Brain (organoid and tissue), 16 donors: ENCODE measurements at places on chromosomes 5 and 9.

DNA sequence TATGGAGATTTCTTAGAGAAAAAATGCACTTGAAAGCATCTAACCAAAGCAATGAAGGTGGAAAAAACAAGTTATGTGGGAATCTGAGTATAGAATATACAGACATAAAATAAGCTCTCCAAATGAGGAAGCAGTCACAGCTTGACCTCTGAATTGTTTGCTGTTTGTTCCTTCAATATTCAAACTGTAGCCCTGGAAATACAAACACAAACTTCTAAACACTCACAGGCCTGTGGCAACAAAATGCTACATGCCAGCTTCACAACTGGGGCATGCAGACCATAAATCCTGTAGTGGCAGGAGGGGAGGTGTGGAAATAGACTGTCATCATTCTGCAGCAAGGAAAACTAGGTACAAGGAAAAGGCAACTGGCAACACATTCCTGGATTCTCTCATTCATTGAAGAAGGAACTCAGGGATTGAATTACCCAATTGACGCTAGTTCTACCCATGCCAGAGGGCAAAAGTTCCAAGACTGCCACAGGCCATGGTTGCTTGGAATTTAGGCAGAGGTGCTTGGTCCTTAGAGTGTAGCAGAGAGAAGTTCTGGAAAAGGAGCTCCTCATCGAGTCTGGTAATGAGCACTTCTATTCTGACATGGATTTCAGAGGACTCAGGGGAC lies 349.6 kb downstream of the PDE4D start:
- no peak for DNase-seq

DNA sequence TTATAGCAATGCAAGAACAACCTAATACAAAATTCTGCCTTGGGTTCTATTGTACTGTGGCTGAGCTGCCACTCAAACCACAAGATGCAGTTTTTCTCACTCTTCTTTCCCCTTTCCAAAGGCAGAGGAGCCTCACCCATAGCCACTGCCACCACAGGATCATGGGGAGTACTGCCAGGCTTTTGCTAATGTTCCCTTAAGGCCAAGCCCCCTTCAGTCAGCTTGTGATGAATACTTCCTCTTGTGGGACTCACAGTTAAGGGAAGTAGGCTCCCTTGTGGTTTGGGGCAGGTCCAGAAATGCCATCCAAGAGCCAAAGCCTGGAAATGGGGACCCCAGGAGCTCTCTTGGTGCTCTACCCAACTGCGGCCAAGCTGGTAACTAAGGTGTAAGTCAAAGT lies 258.7 kb downstream of the SPATA31D1 start:
- DNase-seq: no peak

DNA sequence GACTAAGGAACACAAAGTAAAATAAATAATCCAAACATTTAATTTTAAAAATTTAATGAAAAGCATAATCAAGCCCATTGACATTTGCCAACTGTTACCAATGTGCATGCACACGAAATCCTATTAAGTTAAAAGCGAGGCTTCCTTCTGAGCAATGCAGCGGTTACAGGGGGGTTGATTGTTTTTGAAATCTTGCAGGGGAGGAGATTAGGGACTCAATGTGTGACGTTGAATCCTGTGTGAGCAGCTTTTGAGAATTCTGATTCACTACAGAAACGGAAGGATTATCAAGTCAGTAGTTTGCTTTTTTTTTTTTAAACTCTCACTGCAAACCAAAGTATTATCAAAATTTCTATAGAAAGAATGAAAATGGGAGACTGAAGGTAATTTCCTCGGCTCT lies 109.5 kb downstream of the PRKACG start:
- peak; percentile 33 for DNase-seq

DNA sequence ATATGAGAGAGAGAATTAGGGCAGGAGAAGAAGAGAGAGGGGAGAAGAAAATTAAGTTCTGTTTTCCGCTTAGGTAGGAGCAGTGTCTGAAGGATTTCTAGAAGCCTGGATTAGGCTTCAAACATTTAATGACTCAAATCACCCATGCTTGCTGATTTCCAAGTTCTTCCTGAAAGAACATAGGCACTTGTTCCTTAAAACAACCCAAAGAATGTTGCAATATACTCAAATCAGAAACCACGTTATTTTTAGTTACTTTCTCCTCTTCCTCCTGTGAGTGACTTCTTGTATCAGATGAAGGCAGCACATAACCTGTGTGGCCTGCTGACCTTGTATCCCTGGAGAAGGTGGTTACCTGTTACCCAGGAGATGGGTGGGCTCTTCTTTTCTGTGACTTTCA lies 351.5 kb upstream of the KLF4 start:
- DNase-seq: no peak

- no peak for DNase-seq
Observed at GRCh38 chr5:581941-582340, 30.2 kb upstream of the CEP72 start.

DNA sequence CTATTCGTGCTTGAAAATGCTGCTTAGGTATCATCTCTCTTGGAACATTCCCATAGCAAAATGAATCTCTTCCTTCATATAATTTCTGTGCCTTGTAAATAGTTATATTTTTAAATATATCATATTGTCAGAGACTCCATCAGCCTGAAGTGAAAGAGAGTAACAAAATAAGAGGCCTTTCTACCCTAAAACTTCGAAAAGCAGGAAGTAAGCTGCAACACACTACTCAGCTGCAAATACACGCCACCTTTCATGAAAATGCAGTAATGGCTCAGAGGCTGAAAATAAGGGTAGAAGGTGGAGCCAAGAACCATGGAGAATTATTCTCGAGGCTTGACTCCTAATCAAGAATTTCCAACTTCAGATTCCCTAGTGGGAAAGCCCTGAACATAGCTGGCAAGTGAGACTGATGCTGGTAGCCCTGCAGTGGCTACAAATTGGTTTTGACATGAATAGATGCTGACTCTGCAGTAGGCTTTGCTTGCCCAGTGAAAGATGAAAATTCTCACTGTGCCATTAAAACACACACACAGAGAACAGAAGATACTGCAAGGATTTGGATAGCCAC lies 30.2 kb upstream of the PTGER4 start:
- no peak for DNase-seq

DNA sequence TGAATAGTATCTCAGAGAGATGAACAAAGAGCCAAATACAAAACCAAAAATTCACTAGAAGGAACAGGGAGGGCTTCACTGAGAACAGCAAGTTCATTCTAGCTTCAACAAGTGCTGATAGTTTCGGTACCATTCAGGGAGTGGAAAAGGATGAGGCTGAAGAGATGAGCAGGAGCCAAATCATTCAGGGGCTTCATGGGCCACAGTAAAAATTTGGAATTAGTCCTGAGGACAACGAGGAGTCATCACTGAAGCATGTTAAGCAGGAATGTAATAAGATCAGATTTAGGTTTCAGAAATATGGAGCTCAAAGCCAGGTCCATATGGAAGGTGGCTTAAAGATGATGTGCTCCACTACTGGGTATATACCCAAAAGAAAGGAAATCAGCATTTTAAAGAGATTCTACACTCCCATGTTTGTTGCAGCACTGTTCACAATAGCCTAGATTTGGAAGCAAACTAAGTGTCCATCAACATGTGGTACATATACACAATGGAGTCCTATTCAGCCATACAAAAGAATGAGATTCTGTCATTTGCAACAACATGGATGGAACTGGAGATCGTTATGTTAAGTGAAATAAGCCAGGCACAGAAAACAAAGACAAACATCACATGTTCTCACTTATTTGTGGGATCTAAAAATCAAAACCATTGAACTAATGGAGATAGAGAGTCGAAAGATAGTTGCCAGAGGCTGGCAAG lies 36.2 kb downstream of the SPOCK1 start:
- DNase-seq: no peak

DNA sequence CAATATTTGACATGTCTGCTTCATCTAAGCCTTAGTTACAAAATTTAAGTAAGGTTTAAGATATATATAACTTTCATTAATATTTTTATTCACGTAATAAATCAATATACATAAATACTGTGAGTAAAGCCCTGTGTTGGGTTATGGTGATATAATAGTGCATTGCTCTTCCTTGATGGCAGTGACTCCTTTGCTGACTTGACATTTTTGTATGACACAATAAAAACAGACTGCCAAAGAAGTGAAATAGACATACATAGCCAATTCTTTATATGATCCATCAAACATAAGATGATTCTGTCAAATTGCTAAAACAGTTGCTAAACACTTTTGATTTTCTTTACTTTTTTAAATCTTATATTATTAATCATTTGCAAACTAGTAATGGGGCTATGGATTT lies 1518.2 kb downstream of the EFNA5 start:
- DNase-seq: no peak

DNA sequence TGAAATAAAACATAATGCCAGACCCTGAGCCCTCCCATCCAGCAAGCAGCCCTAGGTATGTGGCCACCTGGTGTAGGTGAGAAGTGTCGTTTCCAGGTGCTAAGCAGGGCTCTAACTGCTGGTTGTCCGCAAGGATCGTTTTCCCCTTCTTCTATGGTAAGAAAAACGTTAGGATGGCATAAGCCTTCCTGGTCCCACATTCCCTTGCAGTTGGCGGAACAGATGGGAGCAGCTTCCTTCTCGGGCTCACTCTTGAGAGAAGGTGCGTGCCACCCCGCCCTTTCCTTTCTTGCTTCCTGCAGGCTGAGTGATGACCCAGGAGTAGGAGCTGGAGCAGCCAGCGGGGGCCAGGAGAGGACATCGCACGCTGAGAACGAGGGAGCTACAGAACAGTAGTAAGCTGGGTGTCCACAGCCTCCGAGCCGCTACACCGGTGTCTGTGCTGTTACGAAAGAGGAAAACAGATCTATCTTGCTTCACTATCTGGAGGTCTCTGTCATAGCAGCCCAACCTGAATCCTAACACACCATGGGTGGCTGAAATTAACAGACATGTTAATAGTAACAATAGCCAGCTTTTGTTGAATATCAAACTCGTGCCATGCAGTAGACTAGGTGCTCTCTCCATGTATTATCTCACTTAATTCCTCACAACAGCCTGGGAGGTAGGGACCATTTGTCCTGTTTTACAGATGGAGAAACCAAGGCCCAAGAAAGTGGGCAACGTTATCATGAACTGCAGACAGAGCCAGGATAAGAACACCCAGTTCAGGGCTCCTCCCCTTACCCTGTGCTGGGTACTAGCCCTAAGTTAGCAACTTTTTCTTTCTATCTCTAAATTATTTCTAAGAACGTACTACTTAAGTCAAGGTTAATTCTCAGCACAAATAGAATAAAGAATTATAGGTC lies 139.8 kb downstream of the COL23A1 start:
- no peak for DNase-seq

- DNase-seq: no peak
Observed at GRCh38 chr5:39654715-39655114, 229.9 kb upstream of the DAB2 start.

DNA sequence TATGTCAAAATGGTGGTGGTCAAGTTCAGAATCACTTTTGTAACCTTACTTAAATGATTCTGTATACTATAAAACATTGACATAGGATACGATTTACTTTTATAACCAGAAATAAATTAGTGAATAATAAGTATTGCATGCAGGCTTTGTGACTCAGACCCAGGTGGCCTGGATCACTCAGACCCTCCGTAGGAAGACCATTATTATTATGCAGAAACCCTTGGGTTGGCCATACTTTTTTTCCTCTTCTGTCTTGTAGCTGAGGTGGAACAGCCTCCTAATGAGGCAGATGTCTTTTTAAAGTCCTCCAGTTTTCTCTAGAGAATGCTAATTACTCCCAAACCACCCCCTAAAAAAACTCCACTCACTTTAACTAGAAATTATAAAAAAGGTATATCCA lies 121.9 kb downstream of the LPAR1 start:
- no peak for DNase-seq

- no peak for DNase-seq
Observed at GRCh38 chr5:15452781-15453180, 47.2 kb upstream of the FBXL7 start.

- DNase-seq: no peak
Observed at GRCh38 chr9:121182989-121183388, 18.7 kb downstream of the RAB14 start.

DNA sequence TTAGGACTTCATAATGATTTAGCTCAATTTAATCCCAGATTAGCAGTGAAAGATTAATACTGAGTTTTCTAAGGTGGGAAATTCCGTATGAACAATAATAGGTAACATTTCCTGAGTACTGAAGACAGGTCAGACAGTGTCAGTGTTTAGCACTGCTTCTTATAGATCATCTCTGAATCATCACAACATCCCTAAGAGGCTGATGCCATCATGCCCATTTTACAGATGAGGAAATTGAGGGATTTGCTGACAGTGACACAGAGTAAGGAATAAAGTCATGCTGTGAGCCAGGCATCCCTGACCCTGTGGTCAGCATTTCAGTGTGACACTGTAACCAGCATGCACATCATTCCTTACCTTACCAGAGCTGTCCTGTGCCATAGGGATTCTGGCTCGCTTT lies 44.5 kb downstream of the DAPK1 start:
- DNase-seq: no peak

DNA sequence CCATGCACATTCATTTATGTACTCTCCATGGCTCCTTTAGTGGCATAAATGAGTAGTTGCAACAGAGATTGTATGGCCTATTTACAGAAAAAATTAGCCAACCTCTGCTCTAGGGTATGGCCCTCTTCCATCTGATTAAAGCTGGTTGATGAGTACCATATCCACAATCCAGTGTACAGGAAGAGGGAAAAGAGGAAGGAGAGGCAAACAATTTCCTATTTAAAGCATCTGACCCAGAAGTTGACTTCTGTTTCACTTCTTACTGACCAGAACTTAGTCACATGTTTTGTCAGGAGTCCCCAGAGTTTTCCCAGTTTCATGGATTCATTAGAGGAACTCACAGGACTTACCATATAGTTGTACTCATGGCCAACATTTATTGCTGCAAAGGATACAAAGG lies 68.6 kb upstream of the STARD4 start:
- DNase-seq: no peak

- DNase-seq: no peak
Observed at GRCh38 chr9:2478421-2478820, 143.2 kb upstream of the VLDLR start.

DNA sequence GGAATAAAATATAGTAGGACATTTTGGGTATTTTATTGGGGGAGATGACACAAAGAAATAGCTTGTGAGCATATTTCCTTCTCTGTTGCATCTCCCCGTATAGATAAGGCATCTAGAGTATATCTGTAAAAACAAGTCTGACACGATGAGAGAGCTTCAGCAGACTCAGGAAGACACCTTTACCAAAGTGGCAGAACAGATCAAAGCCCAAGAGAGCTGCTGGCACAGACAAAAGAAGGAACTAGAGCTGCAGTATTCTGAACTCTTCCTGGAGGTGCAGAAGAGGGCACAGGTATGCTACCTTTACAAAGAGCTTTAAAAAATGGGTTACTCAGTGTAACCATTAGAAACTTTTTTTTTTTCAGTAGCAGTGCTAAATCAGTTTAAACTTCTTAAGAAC lies 176.7 kb downstream of the CCDC171 start:
- DNase-seq: no peak

- DNase-seq: no peak
Observed at GRCh38 chr9:126980231-126980630, 65.6 kb downstream of the RALGPS1 start.

- no peak for DNase-seq
Observed at GRCh38 chr9:27519466-27520465, 4.3 kb upstream of the IFNK start.

DNA sequence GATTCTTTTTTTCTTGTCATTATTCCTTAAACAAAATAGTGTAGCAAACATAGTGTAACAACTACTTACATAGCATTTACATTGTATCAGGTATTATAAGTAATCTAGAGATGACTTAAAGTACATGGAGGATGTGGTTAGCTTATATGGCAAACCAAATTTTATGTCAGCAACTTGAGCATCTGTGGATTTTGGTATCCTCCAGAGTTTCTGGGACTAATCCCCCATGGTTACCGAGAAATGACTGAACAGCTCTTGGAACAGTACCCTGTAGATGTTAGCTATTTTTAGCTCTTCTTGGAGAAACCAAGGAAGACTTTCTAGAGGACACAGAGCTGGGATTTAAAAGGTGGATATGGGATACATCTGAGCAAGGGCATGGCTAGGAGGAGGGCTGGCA lies 157.6 kb upstream of the KLF4 start:
- DNase-seq: no peak
